ENCODE measurements at places on chromosomes 4 and X. TPM values are rescaled to one million over a fixed set of nuclear protein-coding genes. Genes with fewer than 3 reads are reported as not detected.

DNA sequence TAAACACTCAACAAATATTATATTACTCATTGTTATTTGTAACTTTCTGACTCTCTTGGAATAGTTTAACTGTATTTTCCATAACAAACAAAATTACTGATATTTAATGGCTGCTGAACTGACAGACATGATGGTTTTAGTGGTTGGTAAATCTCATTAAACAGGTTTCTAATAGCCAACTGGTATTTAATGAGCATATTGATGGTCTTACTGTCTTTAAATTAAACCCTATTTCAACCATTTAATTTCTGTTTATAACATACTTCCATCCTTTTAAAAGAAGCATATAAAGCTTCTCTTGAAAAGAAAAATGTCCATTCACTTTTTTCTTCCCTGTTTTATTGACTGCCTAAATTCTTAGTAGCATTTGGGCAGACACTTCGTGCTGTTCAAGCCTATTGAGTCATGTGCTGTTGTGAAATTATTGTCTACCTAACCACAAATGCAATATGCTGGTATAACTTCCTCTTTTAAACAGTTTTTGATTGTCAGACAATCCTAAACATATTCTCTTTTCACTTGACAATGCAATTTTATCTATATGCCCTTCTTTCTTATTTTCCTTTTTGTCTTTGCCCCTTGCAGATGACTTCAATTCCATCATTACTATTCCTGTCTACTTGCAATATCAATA is 163.9 kb upstream of the SLC7A11 start:
- H3K27ac ChIP-seq, result no peak overlapping the region
- no peaks in the 10 kb centered on the region for H3K4me1 ChIP-seq
- no peaks in the 10 kb centered on the region for H3K36me3 ChIP-seq

Gene LRPAP1
- total RNA-seq, result 94.9 TPM

DNA sequence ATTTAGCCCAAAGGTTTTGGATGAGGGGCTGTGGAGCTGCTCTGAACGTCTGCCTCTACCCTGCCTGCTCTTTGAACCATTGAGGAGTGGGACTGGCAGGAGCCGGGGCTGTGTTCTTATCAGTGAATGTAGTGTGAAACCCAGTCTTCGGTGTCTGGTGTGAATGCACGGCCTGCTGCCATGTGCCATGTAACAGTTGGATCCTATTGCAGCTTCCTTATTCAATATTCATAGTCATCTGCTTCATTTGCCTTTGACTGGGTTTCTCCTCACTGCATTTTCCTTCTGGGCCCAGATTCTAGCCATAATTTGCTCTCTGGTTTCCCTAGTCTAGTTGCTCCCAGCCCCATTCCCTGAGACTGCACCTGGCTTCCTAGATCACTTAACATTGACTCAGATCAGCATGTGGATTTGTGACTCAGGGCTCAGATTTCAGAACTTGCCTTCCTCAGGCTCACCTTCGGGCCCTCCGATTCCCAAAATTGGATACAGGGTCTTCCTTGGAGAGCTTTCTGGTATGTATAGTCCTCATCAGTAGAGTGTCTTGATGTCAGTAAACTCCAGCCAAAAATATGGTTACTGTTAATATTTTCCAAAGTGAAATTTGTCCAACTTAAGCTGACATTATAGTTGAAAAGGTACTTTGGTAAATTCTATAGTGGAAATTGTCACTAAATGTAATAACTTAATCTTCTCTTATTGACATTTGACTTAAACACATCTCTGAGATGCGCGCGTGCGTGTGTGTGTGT is 94.0 kb upstream of the DDIT4L start:
- no peaks in the 10 kb centered on the region for H3K4me1 ChIP-seq
- H3K4me3 ChIP-seq, result no peak overlapping the region
- DNase-seq, result no peak
- H3K27ac ChIP-seq, result no peak overlapping the region
- H3K36me3 ChIP-seq, result no peaks in the 10 kb centered on the region

DNA sequence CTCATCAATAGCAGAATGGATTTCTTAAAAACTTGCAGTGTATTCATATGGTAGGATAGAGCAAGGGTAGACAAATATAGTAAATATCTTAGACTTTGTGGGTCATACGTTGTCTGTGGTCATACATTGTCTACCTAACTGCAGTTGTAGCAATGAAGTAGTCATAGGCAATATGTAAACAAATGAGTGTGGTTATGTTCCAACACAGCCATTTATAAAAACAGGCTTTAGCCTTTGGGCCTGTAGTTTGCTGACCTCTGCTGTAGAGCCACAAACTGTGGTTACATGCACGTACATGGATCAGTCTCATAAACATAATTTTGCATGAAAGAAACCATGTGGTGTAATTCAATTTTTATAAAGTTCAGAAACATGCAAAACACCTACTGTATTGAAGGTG is 98.9 kb downstream of the LARP1B start:
- no peaks in the 10 kb centered on the region for H3K4me1 ChIP-seq
- no peak for DNase-seq
- H3K27ac ChIP-seq, result no peak overlapping the region
- no peaks in the 10 kb centered on the region for H3K36me3 ChIP-seq
- no peak overlapping the region for H3K4me3 ChIP-seq

GRCh38 chr4:146059865-146060264 is 115.7 kb upstream of the LSM6 start:
- no peak overlapping the region for H3K27ac ChIP-seq
- no peak overlapping the region for H3K4me3 ChIP-seq
- DNase-seq, result no peak
- no peaks in the 10 kb centered on the region for H3K4me1 ChIP-seq
- no peaks in the 10 kb centered on the region for H3K36me3 ChIP-seq

Data from CD8-positive, alpha-beta memory T cell (primary cell).